Activated naive CD4-positive, alpha-beta T cell treated with anti-CD3 and anti-CD28 coated beads, Interleukin-2, amount 10 ng/mL, durations not matched to agents 5 hours and 36 hours (primary cell): ENCODE measurements at places on chromosomes 12 and 14. TPM values are rescaled to one million over a fixed set of nuclear protein-coding genes. Genes with fewer than 3 reads are reported as not detected.

Gene XRCC3
- total RNA-seq, result 26.0 TPM

Gene MUCL1
- not detected for total RNA-seq

Gene KRT73
- total RNA-seq, result 4.5 TPM

Gene DEPDC4
- 1.8 TPM for total RNA-seq

Gene DNAL1
- 4.3 TPM for total RNA-seq

Gene RASSF9
- not detected for total RNA-seq

Gene MGST1
- total RNA-seq, result not detected

Gene VDR
- 13.4 TPM for total RNA-seq

Gene ACSM4
- not detected for total RNA-seq

Gene KRT72
- 5.4 TPM for total RNA-seq

Gene RNU4-1
- total RNA-seq, result 1,844 TPM

Gene PXN
- total RNA-seq, result 220 TPM

Gene TBX5
- not detected for total RNA-seq

Gene NOVA1
- not detected for total RNA-seq

Gene DLK1
- total RNA-seq, result not detected

Gene GUCY2C
- not detected for total RNA-seq

Gene ANKS1B
- total RNA-seq, result 0.41 TPM

Gene ACSS3
- total RNA-seq, result not detected
